Stimulated activated CD8-positive, alpha-beta memory T cell treated with anti-CD3 and anti-CD28 coated beads, Interleukin-2, amount 100 ng/mL, for 48 hours (primary cell): ENCODE measurements at places on chromosomes 7 and 10.

- no peak for DNase-seq
Observed at GRCh38 chr7:29839302-29839701, 33.0 kb downstream of the WIPF3 start.

- DNase-seq: no peak
Observed at GRCh38 chr10:108791794-108792474, 1131.4 kb downstream of the XPNPEP1 start.

DNA sequence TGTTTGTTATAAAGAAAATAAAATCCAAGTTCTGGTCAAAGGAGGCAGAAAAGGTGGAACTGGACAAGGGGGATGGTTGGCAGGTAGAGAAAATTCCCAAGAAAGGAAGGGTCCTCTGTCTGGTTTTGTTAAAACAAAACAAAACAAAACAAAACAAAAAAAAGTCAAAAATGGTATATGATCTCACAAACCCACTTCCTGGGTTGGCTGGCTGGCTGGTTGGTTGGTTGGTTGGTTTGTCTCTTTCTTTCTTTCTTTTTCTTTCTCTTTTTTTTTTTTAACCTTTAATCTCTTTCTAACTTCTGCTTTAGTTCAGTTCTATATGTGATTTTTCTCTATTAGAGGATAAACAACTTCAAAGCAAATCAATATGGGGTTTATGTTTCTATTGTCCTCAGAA is 41.1 kb upstream of the CPN1 start:
- DNase-seq: no peak

DNA sequence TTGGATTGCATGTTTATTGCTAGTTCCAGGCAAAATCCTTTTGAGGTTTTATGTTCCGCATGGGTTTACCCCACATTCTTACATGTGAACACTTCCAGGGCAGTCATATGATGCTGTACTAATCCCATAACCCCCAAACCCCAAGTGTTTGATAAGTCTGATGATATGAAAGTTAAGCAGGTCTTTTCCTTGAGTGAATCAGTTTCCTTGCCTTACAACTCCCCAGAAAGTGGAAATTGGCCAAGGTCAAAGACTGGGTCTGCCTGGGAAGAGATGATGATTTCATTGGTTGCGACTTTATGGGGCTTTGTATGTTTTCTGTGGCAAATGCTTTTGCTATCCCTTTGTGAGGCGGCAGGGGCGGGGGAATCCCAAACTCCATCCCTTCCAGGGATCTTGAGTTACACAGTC is 24.7 kb downstream of the AFAP1L2 start:
- DNase-seq: no peak

DNA sequence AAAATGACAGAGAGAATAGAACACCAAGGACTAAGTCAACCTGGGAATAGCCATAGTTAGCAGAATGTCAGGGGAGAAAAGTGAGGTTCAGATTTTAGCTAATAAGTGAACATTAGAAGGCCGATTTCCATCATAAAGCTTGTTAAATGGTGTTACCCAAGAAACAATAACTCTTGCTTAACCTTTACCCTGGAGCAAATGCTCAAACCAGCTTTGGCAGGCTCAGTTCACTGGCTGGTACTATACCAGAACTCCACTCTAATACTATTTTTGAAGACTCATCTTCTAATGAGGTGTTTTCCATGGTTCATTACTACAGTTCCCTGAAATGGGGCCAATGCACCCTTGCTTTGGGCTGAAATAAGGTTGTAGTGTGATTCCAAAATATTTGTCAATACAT is 61.3 kb downstream of the RNLS start:
- no peak for DNase-seq

DNA sequence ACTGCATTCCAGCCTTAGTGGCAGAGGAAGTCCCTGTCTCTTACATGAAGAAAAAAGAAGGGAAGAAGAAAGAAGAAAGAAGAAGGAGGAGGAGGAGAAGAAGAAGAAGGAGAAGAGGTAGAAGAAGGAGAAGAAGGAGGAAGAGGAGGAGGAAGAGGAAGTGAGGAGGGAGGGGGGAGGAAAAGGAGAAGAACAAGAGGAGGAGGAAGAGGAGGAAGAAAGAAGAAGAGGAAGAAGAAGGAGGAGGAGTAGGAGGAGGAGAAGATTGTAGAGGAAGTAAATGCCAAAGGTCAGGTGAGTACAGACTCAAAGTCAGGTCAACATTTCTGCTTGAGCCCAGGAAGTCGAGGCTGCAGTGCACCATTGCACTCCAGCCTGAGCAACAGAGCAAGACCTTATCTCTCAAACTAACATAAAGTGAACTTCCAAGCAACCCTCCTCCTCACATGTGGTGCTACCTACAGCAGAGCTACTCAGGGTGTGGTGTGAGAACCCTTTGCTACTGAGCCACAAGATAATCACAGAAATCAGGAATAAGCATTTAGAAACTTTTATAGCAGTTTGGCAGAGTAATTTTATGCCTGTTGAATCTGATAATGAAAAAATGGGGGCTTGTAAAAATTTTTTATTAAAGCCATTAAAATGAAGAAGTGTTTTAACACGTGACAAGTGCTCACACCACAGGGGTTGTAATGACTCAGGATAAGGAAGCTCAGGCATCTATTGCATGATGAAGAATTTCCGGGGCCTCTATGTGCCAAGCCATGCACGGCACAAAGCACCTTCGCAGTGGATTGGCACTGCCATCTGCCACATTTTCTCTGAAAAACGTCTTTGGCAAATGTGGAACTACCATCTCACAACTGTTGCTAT is 224.9 kb upstream of the AUTS2 start:
- DNase-seq: no peak

DNA sequence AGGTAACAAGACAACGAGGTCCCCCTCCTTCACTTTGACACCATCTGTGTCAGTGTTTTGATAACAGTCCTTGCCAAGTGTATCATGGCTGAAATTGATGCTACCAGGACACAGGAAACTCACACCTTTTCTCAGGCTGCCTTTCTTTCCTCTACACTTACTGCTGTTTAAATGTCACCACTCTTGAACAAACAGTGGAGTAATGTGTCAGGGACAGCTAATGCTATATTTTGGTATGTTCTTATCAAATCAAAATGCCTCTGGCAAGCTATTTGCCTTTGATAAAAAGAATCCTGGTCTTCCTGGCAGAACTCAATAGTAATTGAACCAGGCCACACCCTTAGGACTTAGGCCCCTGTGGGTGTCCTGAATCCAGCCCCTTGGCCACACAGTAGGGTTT is 692.9 kb downstream of the LRMDA start:
- DNase-seq: no peak

- no peak for DNase-seq
Observed at GRCh38 chr7:117269417-117269816, 53.4 kb downstream of the WNT2 start.

DNA sequence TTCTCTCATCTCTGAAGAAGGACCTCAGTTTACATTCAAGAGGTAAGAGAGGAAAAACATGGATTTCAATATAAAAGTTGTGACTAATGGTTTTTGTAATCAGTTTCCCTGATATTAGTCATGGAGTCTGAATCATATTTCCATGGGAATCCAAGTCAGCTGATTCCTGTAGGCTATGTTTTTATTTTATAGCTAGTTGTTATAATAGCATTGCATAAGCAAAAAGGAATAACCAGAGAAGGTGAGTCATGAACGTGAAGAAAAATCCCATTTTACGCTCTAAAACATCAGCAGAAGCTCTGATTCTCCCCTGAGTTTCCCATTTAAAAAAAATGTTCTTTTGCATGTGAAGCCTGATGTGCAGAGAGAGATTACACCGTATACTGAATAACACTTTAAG is 299.3 kb downstream of the SFMBT2 start:
- no peak for DNase-seq

DNA sequence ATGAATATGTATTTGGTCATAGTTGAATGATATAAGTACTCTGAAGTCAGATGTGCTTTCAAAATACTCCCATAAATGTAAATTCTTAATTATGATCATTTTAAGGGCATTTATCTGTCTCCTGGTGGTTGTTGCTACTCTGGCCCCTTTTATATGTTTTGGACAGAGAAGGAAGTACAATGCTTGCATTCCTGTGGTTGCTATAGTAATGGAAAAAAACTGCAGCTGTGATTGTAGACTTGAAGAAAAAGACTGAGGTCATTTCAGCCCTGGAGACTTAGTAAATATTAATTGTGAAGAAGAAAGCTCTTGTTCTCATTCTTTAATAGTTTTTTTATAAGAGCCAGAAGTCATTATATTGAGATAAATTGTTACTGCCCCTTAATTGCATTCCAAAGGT is 70.2 kb upstream of the FERD3L start:
- DNase-seq: no peak

DNA sequence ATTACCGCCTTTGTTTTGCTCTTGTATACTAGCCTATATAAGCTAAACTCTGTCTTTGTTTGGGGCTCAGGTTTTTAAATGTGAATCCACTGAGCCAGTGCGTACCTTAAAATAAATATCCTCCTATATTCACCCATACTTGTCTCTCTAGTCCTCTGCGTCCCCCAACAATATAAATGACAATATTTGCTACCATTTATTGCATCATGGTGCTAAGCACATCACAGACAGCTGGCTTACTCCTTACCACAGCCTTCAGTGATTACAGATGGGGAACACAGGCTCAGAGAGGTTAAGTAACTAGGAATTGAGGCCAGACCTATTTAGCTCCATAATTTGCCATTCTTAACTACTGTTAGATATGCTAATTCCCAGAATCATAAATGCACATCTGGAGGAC is 3.4 kb upstream of the ADCK2 start:
- DNase-seq: no peak

GRCh38 chr10:117086546-117086945 is 51.5 kb downstream of the VAX1 start:
- no peak for DNase-seq

DNA sequence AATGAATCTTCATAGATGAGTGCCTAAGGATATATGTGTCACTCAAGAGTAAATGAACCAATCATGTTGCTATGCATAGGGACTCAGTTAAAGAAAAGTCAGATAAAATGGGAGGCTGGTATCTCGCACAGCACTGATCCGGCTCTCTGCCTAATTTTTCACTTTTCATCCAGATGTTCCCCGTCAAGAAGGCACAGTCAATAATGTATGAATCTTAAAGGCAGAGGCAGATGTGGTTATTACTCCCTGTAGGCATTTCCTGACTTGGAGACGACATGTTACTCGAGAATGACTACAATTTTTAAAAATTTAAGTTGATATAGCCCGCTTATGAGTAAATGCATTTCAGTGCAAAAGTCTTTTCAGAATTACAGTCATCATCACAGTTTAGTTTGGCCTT is 113.6 kb downstream of the TBXAS1 start:
- DNase-seq: no peak

- DNase-seq: no peak
Observed at GRCh38 chr10:78776756-78777155, 292.0 kb upstream of the ZMIZ1 start.

DNA sequence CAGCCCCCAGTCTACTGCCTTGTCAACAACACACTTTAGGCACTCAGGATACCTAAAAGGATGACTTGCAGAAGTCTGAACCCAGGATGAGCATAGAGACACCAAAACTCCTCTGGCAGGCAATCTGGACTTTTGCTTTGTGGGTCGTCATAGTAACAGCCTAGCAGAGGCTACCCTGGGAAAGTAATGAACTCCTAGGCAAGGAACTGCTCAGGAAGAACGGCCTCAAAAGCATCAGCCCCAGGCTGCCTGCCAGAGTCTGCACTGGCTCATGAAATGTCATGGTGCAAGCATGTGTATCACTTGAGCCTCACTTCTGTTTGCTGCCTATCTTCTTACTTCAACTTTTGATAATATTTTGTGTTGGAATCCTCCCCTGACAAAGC is 715.1 kb downstream of the GRID1 start:
- DNase-seq: no peak

DNA sequence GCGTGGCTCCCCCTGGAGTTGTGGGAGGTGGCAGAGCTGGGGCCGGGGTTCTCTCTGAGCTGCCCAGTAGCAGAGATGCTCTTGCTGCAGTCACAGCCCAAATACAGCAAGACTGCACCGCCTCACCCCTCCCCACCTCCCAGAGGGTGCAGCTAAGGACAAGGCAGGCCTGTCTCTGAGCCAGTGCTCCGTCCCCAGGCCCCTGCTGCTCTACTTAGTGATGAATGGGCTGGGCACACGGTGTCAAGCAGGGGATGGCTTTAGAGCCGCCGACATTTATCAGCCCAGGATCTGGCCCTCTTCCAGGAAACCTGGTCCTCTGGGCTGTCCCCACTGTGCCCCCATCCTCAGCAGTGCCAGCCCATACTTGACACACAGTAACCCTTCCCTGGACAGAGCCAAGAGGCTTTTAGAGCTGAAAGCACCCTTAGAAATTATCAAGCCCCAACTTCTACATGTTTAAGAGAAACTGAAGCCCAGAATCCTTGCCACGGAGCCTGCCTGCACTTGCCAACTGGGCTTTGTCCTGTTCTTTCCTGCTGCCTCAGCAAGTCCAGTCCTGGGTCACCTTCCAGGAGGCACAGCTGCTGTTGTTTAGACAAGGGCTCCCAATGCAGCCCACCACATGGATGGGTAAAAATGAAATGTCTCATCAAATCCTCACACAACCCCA is 137.1 kb upstream of the UNC5B start:
- no peak for DNase-seq

GRCh38 chr10:102225646-102226541 is at the start of gene ELOVL3:
ELOVL3 (plus strand) TSS chr10:102226299; CDS start chr10:102226549, 250 bp downstream.
- peak; percentile 79 for DNase-seq

DNA sequence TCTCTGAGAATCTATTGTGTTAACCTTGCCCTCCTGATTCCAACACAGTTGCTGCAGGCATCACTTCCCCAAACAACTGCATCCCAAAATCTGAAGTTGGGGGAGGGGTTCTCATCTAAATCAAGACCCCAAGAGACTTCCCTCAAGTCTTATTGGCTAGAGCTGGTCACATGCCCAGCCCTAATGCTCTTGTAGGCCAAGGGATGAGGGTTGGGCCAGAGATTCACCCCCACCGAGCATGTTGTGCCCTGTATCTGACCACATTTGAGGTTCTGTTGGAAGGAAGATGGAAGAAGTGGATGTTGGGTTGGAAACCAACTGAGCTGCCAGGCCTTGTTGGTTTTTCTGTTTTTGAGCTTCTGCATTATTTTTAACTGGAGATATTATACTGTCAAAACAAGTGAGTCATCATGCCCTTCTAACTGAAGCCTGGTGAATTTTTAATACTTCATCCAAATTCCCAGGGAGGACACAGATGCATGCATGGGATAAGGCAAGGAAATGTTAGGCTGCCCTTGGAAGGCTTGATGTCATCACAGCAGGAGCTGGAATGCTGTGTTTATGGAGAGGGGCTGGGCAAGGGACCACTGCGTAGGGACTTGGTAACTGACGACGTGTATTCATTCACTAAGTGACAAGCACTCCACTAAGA is 68.6 kb upstream of the CACUL1 start:
- no peak for DNase-seq

GRCh38 chr10:24156686-24157085 is 52.3 kb upstream of the KIAA1217 start:
- no peak for DNase-seq

DNA sequence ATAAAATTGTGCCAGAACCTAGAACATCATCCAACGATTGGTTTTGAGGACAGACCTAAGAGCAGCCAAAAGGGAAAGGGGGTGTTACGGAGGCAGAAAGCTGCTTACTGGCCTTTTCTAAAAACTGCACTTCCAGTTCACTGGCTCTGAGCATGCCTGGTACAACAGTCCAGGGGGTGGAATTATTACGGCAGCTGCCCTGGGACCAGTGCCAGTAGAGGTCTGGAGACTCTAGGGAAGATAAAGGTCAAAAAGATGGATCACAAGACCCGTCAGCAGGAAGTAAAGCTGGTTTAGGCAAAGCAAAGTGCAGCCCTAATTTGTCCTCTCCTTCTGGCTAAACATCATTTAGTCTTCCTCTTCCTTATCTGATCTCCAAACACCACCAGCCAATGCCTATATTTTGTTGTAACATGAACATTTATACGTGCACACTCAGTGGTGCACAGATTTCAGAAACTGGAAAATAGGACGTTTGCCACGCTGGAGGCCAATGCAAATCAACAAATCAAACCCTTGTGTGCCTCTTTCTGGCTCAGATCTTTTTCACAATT is 216.4 kb upstream of the DPP6 start:
- DNase-seq: no peak
